CD4-positive, alpha-beta T cell (primary cell): ENCODE measurements at places on chromosomes 7 and 10. TPM values are rescaled to one million over a fixed set of nuclear protein-coding genes. Genes with fewer than 3 reads are reported as not detected.

ZNF746 gene
- total RNA-seq, result 28.4 TPM

ITPRID1 gene
- total RNA-seq, result not detected

TAS2R60 gene
- total RNA-seq, result 0.61 TPM

PLEKHS1 gene
- not detected for total RNA-seq

DMTF1 gene
- total RNA-seq, result 115 TPM

FFAR4 gene
- not detected for total RNA-seq

GUSB gene
- 42.9 TPM for total RNA-seq

ZDHHC16 gene
- 6.5 TPM for total RNA-seq

DENND2A gene
- not detected for total RNA-seq

NKX2-3 gene
- total RNA-seq, result not detected

SDHAF3 gene
- 5.0 TPM for total RNA-seq

FAM25A gene
- not detected for total RNA-seq

NUTM2B gene
- total RNA-seq, result 0.99 TPM

THSD7A gene
- not detected for total RNA-seq

GATA3 gene
- 141 TPM for total RNA-seq

CLDN4 gene
- 0.14 TPM for total RNA-seq

ANKRD30A gene
- not detected for total RNA-seq

GRID2IP gene
- 0.39 TPM for total RNA-seq

NODAL gene
- not detected for total RNA-seq

PNLIP gene
- total RNA-seq, result not detected

GDF10 gene
- total RNA-seq, result 0.22 TPM

KIAA1549 gene
- total RNA-seq, result not detected

KLHDC10 gene
- 8.8 TPM for total RNA-seq

CYP3A7 gene
- not detected for total RNA-seq

CFAP43 gene
- total RNA-seq, result not detected

SH2D4B gene
- total RNA-seq, result 0.16 TPM

PPP1R9A gene
- not detected for total RNA-seq

NAT16 gene
- not detected for total RNA-seq

CFAP70 gene
- 2.6 TPM for total RNA-seq

MSS51 gene
- 1.1 TPM for total RNA-seq

GLCCI1 gene
- 22.3 TPM for total RNA-seq

DGKI gene
- not detected for total RNA-seq

NSUN6 gene
- total RNA-seq, result 22.9 TPM

EEPD1 gene
- 4.6 TPM for total RNA-seq

CHRM2 gene
- not detected for total RNA-seq

ASZ1 gene
- total RNA-seq, result not detected

IGF2BP3 gene
- total RNA-seq, result not detected

ZNF485 gene
- total RNA-seq, result 0.75 TPM

CABCOCO1 gene
- total RNA-seq, result not detected

MEST gene
- total RNA-seq, result 2.7 TPM

GPR146 gene
- 9.9 TPM for total RNA-seq
